Mesenteric fat pad (tissue), 1 donor: ENCODE measurements at places on chromosomes 12 and 14. TPM values are rescaled to one million over a fixed set of nuclear protein-coding genes. Genes with fewer than 3 reads are reported as not detected.
A peak's percentile ranks its signal among the peaks of the same experiment; 100 is the strongest.

IRAK3 gene
- total RNA-seq: 58.9 TPM

PIK3C2G gene
- total RNA-seq: 0.13 TPM

MIP gene
- total RNA-seq: not detected

- DNase-seq: no peak
Observed at GRCh38 chr12:1594006-1594260, 448 bp downstream of the FBXL14 start.

GRCh38 chr14:93207468-93208308, 632 bp downstream of the UBR7 start:
- no peak for DNase-seq

DNA sequence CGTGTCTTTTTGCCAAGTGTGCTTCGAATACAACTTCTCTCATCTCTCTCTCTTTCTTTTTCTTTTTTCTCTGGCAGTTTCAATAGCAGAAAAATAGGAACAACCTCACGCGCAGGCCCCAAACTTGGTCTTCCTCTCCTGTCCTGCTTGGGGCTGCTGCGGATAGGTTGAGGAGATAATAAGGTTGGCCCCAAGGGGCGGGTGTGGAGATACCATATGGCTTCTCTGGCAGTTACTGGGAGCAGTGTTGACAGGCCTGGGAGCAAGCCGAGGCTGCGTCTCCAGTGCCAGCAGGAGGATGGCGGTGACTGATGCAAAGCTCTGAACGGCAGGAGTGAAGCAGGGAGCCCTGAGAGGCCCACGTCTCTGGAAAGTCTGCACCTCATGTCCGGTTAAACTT, 89.5 kb upstream of the MANSC4 start:
- DNase-seq: no peak

- no peak for DNase-seq
Observed at GRCh38 chr14:64035143-64035542, 182.3 kb downstream of the SYNE2 start.

DNA sequence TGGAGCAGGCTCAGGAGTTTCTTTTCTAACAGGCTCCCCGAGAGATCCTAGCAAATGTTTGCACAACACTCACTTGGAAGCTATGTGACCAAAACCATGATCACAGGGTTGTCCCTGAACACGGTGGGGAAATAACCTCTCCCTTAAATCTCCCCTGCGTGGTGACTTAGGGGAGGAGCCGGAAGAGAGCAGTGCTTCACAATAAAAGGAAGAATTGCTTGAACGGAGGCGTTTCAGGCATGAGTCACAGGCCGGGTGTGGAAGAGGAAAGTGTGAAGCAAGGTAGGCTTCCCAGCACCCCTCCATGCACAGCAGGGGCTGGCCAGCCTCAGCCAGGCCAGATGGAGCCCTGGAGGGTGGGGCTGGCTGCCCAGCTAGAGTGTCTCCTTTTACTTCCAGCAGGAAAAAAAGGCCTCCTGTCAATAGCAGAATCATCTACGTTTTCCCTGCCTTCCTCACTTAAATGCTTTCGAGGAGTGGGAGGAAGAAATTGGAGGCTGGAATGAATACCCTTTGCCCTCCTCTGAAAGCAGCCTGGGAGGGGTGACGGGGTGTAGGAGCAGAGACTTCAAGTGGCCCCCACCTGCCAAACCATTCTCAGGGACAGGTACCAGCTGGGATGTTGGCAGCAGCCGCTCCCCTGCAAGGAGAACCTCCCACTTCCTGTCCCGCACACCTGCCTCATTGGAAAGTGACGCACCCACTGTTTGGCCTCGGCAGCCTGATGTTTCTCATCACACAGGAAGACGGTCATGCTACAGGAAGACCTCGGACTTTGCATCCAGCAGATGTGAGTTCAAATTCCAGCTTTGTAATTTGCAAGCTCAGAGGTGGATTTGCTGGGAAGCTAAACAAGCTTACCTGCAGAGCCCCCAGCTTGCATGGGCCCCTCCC, 30.1 kb upstream of the PPP2R5C start:
- DNase-seq: peak; percentile 90
